Fibroblast of skin of right quadriceps (primary cell): ENCODE measurements at places on chromosomes 4 and X.

- DNase-seq = no peak
These were observed 61.2 kb upstream of the RAI2 start for GRCh38 chrX:17922303-17922702.

DNA sequence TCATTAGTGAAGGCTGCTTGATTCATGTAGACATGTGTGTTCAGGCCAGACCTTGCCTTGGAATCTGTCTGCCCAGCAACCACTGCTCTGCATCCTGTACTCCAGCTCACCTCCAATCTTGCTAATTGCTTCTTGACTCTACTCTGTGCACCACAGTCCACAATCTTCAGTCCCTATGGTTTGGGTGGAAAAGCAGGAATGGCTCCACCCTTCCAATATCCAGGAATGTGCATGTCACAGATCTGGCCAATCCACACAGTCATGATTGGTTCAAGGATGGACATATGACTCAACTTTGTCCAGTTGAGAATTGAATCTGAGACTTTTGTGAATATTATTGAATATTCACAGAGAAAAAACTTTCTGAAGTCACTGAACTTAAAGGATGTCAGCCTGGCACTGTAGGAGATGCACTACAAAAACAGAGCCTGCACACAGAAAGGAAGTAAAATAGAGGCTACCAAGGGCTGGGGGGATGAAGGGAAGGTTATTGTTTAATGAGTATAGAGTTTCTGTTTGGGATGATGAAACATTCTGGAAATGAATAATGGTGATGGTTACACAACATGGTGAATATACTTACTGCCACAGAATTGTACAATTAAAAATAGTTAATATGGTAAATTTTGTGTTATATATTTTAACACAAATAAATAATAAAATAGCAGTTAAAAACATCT, 161.3 kb upstream of the USP38 start:
- no peak for DNase-seq

- no peak for DNase-seq
These were observed 186.0 kb downstream of the MGST2 start for GRCh38 chr4:139851639-139852038.

DNA sequence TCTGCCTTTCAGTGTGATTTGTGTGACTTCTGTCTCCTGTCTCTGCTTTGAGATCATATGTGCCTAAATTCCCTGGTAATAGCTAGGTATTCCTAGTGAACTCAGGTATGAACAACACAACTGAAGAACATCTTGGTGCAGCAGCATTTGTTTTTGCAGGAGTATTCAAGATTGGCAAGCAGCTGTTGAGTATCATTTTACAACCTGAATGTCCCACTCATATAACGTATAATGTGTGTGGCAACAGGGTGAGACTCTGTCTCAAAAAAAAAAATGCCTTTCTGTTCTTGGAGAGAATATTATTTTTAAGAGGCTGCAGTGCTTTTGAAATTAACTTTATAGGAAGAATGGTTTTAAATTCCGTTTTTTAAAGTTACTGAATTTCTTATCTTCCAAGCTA, 7.7 kb downstream of the LSM6 start:
- no peak for DNase-seq

GRCh38 chrX:46704767-46705386, 54.0 kb downstream of the SLC9A7 start:
- peak; percentile 22 for DNase-seq

GRCh38 chrX:104270916-104271512, 16.3 kb upstream of the ESX1 start:
- peak; percentile 18 for DNase-seq

DNA sequence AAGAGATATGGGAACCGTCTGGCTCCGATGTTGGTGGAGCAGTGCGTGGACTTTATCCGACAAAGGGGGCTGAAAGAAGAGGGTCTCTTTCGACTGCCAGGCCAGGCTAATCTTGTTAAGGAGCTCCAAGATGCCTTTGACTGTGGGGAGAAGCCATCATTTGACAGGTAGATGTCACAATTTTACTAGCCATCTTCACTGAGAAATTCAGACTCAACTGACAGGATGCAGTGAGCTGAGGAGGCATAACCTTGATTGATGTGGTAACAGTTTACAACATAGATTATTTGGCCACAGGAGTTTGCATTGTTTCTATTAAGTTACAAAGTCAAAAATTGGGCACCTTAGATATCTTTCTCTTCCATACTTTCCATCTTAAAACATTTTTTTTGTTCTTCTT, 417.7 kb downstream of the MAPK10 start:
- no peak for DNase-seq

GRCh38 chr4:1021386-1022050, 10.1 kb downstream of the FGFRL1 start:
- no peak for DNase-seq

DNA sequence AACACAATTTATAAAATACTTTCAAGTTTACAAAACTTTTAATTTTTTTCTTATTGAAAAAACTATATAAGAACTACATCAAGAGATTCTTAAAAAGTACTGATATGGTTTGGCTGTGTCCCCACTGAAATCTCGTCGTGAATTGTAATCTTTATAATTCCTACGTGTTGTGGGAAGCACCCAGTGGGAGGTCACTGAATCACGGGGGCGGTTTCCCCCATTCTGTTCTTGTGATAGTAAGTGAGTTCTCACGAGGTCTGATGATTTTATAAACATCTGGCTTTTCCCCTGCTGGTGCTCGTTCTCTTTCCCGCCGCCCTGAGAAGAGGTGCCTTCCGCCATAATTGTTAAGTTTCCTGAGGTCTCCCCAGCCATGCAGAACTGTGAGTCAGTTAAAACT, 88.5 kb downstream of the FRAS1 start:
- no peak for DNase-seq

DNA sequence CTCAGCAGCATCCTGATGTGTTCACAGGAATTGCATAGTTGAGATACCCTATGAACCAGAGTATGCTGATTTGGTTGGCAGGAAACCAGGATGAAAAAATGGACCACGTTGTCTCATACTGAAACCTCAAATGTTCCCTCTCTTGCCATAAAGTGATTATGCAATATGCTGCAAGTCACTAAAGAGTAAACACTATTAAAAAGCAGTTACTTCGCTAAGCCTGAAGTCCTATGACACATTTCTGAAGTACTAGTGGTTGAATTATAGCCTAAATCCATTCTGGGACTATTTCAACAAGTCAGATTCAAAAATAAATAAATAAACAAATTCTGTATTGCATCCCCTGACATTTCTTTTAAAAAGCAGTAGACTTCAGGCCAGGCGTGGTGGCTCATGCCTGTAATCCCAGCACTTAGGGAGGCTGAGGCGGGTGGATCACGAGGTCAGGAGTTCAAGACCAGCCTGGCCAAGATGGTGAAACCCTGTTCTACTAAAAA, 106.0 kb upstream of the NAP1L5 start:
- peak; percentile 92 for DNase-seq

DNA sequence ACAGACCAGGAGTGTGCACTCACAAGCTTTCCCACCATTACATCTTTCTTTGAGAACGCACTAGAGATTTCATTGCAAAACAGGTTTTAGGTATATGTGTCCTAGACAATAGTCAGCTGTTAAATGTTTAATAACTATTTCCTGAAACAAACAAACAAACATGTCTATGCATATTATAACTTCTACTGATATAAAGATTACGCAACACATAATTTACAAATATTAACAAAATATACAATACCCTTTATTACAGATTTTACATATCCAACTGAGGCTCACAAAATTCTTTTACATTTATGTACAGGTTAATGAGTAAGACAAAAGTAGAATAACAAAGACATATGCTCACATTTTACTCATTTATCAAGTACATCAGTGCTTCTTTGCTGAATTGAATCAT, 1554.0 kb upstream of the PCDH10 start:
- no peak for DNase-seq

DNA sequence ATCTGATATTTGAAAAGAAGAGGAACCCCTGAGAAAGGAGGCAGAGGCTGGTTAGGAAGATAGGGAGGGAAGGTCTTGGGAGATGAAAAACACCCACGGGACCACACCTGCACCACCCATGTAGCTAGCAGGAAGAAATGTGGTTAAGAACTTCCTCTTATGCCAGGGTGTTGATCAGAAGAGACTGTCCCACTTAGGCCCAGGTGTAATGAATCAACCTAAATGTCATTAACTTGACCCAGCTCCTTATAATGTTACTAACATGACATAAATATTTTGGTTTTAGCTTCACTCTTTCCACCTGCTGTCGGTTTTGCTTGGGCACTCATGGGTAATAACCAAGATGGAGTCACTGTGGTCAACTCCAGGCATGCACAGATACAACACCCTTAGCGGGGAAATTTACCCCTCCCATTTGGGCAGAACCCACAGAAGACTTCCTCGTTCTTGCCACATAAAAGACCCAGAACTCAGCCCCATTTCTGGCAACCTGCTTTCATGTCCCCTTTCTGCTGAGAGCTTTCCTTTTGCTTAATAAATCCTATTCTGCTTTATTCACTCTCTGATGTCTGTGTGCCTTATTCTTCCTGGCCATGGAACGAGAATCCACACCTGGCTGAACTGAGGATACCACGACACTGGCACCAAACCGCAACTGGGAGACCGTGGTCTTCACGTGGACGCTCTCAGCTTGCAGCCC, 46.8 kb downstream of the ZNF141 start:
- no peak for DNase-seq

DNA sequence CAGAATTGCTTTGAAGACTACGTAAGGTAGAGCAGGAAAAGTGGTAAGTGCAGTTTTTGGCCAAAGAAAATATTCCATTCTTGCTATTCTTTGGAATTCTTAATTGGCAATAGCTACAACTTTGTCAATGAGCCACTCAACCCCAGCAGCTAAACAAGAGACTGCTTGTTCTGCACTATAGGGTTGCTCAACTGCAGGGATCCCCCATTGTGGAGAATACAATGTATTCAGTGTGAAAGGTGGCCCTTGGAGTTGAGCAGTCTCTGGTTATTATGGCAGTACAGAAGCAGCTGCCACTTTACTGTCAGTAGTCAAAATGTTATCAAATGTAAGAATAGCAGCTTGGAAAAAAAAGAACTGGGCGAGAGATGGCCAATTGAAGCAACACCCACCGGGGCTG, 808.7 kb downstream of the CENPC start:
- DNase-seq = no peak

- no peak for DNase-seq
These were observed 200.2 kb downstream of the GUCY2F start for GRCh38 chrX:109281483-109282275.

- no peak for DNase-seq
These were observed 602.1 kb downstream of the RAB28 start for GRCh38 chr4:12881945-12882584.

- no peak for DNase-seq
These were observed 98.6 kb downstream of the MGST2 start for GRCh38 chr4:139764182-139764581.

- no peak for DNase-seq
These were observed 278.7 kb upstream of the CLNK start for GRCh38 chr4:10963241-10963640.

DNA sequence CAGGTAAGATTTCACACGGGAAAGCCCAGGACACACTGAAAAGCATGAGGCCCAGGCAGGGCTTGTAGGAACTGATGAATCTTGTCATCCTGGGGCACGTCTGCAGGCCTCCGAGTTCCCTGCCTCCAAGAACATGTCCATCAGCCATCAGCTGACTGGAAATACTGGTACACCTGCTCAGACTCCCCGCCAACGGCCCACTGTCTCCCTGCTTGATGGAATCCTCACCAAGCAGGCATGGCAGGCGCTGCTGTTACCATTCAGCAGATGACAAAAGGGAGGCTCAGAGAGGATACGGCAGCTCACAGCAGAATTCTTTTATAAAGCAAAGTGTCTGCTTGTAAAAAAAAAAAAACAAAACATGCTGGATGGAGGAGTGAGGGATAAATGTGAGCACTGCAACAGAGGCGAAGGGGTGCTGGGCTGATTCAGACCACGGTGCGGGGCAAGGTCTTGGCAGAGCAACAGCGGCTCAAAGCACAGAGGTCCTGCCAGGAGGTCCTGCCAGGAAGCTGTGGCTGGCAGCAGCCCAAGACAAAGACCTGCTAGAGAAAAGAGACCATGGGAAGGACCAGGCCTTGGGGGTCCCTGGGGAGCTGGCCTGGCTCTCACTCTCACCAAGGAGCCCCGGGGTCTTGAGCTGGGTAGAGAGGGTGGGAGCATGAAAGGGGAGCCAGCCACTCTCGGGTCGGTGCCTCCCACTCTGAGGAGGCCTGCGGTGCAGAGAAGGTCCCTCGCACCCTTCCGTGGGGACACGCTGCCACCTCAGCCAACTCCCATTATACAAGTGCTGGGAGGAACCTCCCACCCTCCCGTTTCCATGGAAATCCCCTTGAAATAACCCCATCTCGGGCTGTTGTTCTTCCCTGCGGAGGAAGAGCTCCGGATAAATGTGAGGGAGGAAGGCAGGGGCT, 25.6 kb downstream of the PPP2R2C start:
- no peak for DNase-seq

DNA sequence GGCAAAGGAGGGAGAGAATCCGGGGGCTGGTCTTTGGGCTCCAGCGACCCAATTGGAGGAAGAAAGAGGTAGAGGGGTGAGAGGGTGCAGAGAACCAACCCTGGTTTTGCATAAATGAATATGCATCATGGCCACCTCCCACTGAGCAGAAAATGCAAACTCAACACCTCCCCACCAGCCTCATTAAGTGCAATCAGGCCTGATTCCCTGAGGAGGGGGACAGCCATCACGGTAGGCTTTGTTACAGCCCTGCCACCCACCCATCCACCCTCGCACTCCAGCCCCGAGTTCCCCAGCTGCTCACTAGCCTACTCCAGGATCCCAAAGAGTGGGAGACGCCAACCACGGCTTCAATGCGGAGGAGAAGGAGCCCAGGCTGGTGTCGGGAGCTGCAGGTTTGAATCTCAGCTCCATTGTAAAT, 48.3 kb upstream of the MAN2B2 start:
- no peak for DNase-seq

GRCh38 chr4:155426953-155427352, 50.2 kb upstream of the MAP9 start:
- no peak for DNase-seq

DNA sequence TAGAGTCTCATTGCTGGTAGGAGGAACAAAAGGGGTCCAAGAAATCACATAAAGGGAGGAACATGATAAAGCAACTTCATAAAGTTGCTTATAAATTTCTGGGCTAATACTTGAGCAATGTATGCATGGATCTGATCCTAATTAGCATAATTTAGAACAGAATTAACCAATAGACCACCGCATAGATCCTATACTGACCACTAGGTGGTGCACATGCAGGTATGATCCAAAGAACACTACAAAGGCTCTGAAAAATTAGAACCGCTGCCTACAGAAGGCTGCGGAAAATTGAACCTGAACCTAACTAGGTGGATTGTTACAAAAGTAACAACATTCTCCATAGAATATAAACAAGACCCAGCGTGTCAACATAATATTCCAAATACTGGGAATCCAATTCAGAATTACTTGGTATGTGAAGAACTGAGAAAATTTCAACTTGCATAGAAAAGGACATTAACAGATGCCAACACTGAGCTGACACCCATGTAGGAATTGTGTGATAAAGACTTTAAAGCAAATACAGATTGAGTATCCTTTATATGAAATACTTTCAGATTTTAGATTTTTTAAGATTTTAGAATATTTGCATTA, 23.3 kb downstream of the BRCC3 start:
- peak; percentile 20 for DNase-seq

GRCh38 chrX:21590012-21590776, 67.9 kb downstream of the KLHL34 start:
- no peak for DNase-seq
